CD4-positive, alpha-beta T cell treated with Interleukin-17A for 1 hour (primary cell): ENCODE measurements at places on chromosomes 12 and 14.

- DNase-seq: peak; percentile 9
Observed at GRCh38 chr12:51020448-51021182, 5.6 kb downstream of the SLC11A2 start.

- no peak for DNase-seq
Observed at GRCh38 chr12:110744601-110745264, 2.0 kb upstream of the PPP1CC start.

GRCh38 chr12:95253386-95253785 lies 35.8 kb downstream of the VEZT start:
- no peak for DNase-seq

DNA sequence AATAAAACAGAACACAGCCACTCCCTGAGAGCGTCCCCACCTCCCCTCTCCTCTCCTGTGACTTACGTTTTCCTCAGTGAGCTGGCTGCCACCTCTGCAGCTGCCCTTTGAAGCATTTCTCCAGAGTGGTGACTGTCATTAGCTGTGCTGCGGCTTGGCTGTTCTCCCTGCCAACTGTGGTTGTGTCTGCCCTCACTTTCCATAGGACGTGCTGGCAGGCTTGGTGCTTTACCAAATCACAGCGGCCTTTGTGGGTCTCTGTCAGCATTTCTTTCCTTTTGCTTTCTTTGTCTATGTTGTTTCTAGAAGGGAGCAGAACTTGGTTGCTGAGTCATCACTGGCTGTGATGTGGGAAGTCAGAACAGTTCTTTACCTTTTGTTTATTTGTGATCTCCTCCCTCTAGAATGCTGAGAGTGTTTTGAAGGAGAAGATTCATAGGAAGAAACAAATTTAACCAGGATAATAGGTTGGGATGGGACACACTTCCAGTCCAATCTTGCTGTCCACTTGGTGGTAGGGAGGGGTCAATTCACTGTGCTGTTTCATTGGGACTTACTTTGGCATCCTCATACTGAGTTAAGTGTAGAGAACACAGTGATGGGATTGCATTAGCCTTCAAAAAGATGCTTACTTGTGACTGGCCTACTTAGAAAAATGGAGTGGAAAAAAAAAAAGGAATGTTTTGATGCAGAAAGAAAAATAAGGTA lies 88.2 kb downstream of the TMX1 start:
- DNase-seq: no peak

GRCh38 chr12:97417568-97418218 lies 44.9 kb upstream of the RMST start:
- DNase-seq: no peak

DNA sequence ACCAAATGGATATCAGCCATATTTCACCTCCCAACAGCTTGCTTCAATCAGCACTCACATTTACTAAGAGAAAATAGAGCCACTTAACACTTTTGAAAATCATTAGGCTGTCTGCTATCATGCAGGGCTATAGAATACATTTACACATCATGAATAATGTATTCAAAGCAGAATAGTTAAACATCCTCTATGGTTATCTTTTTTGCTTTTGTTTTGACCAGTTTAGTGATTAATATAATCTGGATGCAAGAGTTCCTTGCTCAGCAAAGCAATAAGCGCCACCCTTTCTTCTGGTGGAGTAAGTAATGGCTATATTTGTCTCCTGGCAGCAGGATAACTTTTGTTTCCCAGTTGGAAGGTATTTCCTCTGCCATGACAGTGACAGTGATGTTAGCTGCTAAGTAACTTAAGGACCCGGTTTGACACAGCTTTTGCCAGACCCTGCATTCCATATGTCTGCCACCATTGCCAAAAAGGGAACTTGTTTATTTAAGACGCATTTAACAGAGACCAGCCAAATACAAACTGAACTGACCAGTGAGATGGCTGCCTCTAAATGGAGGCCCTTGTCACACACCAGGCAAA lies 70.3 kb upstream of the NR2C1 start:
- no peak for DNase-seq

- no peak for DNase-seq
Observed at GRCh38 chr12:89392391-89392790, 40.1 kb upstream of the DUSP6 start.

- no peak for DNase-seq
Observed at GRCh38 chr12:132033627-132034026, 83.9 kb downstream of the EP400 start.
